ENCODE measurements at places on chromosomes 4 and X. TPM values are rescaled to one million over a fixed set of nuclear protein-coding genes. Genes with fewer than 3 reads are reported as not detected.
A peak's percentile ranks its signal among the peaks of the same experiment; 100 is the strongest.

The GASK1B gene
- 100 TPM for total RNA-seq

The MAGEB6B gene
- total RNA-seq, result not detected

The RNF128 gene
- 3.0 TPM for total RNA-seq

The CXCR3 gene
- 0.31 TPM for total RNA-seq

The BGN gene
- 115 TPM for total RNA-seq

GRCh38 chrX:129086802-129087201, 436.5 kb downstream of the SMARCA1 start:
- no peak for DNase-seq

GRCh38 chr4:104425948-104426347, 68.7 kb downstream of the CXXC4 start:
- no peak for DNase-seq

The AR gene
- total RNA-seq, result 13.1 TPM

GRCh38 chrX:153901753-153902140, 2.7 kb upstream of the AVPR2 start:
- DNase-seq, result no peak

DNA sequence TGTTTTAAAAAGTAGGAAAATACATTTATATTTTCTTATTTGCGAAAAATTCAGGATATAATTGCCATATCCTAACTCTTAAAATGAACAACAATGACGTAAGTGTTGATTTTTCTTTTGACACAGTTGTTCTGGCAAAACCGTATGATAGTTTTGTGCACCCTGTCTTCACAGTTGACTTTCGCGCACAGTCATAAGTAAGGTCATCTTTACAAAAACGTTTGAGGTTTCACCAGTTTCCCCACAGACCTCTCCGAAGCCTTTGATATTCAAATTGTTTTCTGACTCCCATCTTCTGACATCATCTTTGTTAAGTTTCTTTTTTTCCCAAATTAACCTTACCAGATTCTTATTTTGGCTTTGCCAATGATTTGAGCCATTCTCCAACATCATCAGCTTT, 48.1 kb upstream of the ATXN3L start:
- DNase-seq, result no peak

DNA sequence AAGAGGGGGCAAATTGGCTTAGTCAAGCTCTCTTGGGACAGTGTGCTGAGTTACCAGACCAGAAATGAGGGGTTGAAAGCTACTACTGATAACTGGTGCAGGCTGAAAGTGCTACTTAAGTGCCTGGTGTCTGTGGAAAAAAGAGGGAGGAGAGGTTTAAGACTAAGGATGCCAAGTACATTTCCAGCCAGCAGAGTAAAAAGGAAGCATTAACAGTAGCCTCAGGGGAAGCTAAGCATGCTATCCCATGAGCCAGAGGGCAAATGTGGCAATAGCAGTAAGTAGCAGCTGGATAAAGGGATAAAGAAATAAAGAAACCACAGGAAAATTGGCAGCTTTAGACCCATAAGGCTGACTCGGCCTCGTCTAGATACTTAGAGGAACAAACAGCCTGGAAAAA, 196.3 kb upstream of the MAB21L2 start:
- no peak for DNase-seq

The TBX22 gene
- total RNA-seq, result not detected

The MAGEA8 gene
- total RNA-seq, result not detected

DNA sequence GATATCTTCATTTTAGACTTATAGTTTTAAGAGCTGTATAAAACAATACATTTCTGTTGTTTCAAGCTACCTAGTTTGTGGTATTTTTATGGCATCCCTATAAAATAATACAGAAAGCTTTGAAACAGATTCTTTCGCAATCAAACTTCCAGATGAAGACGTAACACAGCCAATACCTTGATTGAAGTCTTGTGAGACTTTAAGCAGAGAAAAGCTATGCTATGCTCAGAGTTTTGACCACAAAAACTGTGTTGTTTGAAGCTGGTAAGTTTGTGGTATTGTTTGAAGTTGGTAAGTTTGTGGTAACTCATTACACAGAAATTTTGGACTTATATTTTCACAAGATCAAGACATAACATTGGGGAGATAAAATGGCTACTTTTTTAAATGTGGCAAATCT, 201.8 kb upstream of the UGT8 start:
- no peak for DNase-seq

DNA sequence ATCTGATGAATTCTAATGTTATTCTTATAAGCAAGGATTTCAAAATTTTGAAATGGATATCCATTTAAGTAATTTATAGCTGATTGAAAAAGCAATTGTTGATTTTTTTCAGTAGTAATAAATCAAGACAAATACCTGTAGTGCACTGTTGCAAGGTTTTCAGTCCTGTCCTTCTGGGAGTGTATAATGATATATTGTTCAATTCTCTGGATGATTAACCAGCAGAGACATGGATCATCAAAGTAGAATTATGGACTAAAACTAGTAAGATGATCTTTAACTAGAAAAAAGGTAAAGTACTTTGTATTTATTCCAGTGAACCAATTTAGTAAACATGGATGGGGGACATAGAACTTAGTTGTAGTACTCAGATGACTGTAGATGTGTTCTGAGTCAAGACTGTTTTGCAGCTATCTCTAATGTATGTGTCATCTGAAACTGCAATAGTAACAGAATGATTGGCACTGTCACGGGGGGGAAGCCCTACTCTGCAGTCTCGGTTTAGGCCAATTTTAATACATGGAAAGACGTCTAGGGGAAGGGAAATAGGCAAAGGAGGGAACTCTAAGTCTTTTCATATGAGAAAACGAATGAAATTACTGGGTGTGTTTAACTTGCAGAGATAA, 121.9 kb downstream of the GLRA3 start:
- no peak for DNase-seq

DNA sequence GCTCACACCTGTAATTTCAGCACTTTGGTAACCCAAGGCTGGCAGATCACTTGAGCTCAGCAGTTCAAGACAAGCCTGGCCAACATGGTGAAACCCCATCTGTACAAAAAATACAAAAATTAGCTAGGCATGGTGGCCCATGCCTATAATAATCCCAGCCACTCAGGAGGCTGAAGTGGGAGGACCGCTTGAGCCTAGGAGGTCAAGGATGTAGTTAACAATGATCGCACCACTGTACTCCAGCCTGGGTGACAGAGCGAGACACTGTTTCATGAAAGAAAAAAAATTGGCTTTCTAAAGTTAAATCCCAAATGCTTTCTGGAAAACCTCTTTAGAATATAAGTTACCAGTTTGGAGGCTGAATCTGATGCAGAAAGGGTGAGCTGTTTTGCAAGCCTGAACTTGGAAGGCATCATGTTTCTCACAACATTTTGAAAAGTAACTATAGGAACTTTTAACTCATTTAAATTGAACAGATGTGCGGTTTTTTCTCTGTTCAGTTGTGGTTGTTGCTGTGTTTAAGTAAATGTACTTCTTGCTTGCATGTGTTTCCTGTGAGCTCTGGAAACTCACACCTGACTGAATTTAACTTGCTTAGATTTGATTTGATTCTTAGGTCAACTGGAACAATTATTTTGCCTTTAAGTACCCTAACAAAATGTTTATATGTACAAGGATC, 39.8 kb upstream of the TMEM131L start:
- DNase-seq, result no peak

The PRRG1 gene
- 28.9 TPM for total RNA-seq

DNA sequence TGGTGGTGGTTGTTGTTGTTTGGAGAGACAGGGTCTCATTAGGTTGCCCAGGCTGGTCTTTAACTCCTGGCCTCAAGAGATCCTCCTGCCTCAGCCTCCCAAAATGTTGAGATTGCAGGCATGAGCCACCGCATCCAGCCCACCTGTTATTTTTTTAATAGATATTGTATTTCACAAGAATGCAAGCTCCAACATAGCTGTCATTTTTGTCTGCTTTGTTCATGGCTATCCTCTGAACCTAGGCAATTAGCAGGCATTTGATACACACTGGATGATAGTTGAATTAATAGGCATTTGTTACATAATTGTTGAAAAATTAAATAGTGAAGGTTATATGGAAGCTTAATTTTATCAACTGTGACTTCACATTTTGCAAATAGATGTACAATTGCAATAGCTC, 64.7 kb downstream of the BANK1 start:
- no peak for DNase-seq

- DNase-seq, result no peak
Measured at GRCh38 chr4:86044593-86044985, 315.3 kb downstream of the MAPK10 start.

GRCh38 chr4:166091146-166091545, 218.1 kb downstream of the TLL1 start:
- no peak for DNase-seq

The HSD17B10 gene
- 55.6 TPM for total RNA-seq

- no peak for DNase-seq
Measured at GRCh38 chrX:71184803-71185495, 38.1 kb upstream of the GJB1 start.

- DNase-seq, result no peak
Measured at GRCh38 chr4:93732509-93732908, 96.0 kb upstream of the ATOH1 start.

- no peak for DNase-seq
Measured at GRCh38 chr4:129248621-129249020, 152.7 kb downstream of the C4orf33 start.

DNA sequence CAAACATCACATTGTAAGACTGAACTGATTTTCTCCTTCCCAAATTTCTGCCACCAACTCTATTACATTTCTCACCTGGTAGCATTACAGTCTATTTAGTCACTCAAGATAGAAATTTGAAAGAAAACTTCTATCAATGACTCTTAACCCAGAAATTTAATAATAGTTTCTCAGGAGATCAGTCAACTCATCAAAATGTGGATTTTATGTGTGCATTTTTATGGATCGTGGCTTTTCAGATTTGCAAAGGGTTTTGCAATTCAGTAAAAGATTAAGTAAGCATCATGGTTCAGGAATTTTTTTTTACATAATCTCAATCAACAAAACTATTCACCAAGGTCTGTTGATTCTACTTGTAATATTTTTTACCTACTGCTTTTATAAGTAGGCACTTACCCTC, 111.1 kb downstream of the CFAP299 start:
- no peak for DNase-seq

The ADH5 gene
- 126 TPM for total RNA-seq

The SERTM2 gene
- total RNA-seq, result 0.76 TPM

GRCh38 chr4:81631958-81632441, 160.3 kb upstream of the RASGEF1B start:
- DNase-seq, result no peak

The IL9R gene
- total RNA-seq, result not detected

GRCh38 chr4:147003956-147004809, 58.5 kb upstream of the TTC29 start:
- no peak for DNase-seq

GRCh38 chrX:153244767-153245166, 65.7 kb downstream of the MAGEA1 start:
- no peak for DNase-seq

- DNase-seq, result no peak
Measured at GRCh38 chr4:186348433-186348832, 82.4 kb downstream of the F11 start.

GRCh38 chr4:119678761-119679160, 50.2 kb upstream of the PDE5A start:
- DNase-seq, result no peak

The GAGE1 gene
- not detected for total RNA-seq

The TLL1 gene
- total RNA-seq, result 14.3 TPM

- DNase-seq, result peak; percentile 75
Measured at GRCh38 chrX:40108162-40108958, 10.6 kb upstream of the BCOR start.

The SGMS2 gene
- total RNA-seq, result 43.6 TPM

DNA sequence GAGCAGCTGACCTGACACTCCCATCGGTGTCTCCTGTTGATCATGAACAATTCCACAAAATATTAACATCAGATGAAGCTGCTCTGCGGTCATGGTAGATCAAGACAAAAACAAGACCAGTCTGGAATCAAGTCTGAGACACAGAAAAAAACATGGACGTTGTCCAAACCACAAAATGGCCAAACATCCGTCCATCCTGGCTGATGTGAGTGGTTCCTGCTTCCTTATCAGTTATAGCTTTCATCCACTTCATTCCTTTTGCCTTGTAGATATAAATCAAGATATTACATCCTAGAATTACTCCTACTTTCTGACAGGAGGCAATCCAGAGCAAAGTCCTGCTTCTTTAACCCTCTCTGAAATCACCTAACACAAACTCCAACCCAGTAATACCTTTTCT, 28.8 kb upstream of the PCSK1N start:
- DNase-seq, result no peak

- no peak for DNase-seq
Measured at GRCh38 chrX:73913580-73913979, 350.6 kb downstream of the CHIC1 start.

- DNase-seq, result peak; percentile 59
Measured at GRCh38 chr4:176792326-176793059, at the start of gene VEGFC. TSS of gene VEGFC (minus strand) at chr4:176792922. CDS start at chr4:176792311, 611 bp downstream.

- no peak for DNase-seq
Measured at GRCh38 chrX:136626237-136626636, 21.7 kb upstream of the CD40LG start.

Measured in sciatic nerve (tissue), 2 donors.